ENCODE measurements at places on chromosomes 13 and 19.

DNA sequence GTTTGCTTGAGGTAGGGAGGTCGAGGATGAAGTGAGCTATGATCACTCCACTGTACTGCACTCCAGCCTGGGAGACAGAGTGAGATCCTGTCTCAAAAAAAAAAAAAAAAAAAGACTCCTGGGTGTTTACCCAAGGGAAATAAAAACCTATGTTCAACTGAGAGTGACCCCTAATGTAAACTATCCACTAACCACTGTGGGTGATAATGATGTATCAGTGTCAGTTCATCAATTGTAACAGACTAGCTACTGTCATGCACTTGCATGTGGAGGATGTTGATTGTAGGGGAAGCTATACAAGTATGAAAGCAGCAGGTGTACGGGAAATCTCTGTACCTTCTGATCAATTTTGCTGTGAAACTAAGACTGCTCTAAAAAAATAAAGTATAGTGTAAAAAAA is 2.6 kb upstream of the CIB3 start:
- DNase-seq, result no peak

DNA sequence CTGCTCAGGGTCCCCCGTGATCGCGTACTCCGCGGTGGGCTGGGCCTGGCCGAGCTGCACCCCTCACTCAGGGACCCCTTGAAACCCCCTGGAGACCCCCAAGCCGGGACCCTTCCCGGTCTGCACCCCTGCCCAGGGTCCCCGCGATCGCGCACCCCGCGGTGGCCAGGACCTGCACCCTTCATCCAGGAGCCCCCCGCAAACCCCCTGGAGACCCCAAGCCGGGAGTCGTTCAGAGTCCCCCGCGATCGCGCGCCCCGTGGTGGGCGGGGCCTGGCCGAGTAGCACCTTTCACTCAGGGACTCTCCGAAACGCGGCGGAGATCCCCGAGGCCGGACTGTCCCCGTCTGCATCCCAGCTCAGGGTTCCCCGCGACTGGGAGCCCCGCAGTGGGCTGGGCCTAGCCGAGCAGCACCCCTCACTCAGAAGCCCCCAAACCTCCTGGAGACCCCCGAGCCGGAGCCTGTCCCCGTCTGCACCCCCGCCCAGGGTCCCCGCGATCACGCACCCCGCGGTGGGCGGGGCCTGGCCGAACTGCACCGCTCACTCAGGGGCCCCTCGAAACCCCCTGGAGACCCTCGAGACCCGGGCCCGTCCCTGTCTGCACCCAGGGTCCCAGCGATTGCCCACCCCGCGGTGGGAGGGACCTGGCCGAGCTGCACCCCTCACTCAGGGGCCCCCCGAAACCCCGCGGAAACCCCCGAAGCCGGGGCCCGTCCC is 748 bp downstream of the LMNB2 start:
- DNase-seq, result no peak

DNA sequence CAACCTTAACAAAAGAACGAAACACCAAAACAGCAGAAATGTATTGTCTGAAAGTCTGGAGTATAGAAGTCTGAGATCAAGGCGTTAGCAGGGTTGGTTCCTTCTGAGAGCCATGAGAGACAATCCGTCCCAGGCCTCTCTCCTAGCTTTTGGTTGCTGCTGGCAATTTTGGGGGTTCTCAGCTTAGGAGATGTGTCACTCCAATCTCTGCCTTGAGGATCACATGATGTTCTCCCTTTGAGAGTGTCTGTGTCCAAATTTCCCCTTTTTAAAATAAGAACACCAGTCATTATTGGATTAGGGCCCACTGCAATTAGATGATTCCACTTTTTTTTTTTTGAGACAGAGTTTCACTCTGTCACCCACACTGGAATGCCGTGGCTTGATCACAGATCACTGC is 10.1 kb downstream of the KCNN1 start:
- no peak for DNase-seq

DNA sequence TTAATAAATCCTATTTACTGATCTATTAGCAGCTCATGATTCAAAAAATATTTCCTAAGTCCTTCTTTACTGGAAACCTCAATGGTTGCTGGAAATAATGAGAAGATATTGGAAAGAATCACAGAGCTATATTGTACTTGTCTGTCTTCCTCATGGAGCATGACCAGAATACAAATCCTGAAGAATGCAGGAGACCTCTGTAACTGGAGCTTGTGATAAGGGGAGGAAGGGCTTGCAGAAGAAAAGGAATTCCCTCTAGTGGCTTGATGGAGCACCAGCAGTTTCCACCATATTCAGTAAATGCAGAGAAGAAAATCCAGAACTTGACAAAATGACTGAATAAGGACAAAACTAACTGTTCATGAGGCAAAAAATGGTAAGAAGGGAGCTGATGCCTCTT is 1333.1 kb downstream of the EFNB2 start:
- DNase-seq, result peak; percentile 29

DNA sequence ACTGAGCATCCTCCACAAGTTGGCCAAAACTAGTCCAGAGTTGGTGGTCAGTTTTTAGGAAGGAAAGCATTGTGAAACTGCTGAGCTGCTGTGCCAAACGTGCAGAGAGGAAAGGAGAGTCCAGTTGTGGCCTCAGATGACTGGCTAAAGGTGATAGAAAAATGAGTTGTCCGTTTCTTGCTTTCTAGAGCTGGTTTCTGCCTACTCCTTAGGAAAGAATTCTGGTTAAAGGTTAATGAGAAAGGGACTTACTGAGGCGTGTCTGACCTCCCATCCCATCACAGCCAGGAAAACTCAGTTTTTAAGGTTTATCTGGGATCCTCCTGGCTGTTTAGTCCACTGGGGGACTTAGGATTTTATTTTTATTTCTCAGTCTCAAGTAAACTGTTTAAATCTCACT is 1186.3 kb downstream of the UQCRFS1 start:
- DNase-seq, result no peak

- DNase-seq, result no peak
These were observed 39.1 kb downstream of the PEPD start for GRCh38 chr19:33482476-33482875.

GRCh38 chr13:109704771-109705635 is 81.4 kb downstream of the IRS2 start:
- DNase-seq, result peak; percentile 86

DNA sequence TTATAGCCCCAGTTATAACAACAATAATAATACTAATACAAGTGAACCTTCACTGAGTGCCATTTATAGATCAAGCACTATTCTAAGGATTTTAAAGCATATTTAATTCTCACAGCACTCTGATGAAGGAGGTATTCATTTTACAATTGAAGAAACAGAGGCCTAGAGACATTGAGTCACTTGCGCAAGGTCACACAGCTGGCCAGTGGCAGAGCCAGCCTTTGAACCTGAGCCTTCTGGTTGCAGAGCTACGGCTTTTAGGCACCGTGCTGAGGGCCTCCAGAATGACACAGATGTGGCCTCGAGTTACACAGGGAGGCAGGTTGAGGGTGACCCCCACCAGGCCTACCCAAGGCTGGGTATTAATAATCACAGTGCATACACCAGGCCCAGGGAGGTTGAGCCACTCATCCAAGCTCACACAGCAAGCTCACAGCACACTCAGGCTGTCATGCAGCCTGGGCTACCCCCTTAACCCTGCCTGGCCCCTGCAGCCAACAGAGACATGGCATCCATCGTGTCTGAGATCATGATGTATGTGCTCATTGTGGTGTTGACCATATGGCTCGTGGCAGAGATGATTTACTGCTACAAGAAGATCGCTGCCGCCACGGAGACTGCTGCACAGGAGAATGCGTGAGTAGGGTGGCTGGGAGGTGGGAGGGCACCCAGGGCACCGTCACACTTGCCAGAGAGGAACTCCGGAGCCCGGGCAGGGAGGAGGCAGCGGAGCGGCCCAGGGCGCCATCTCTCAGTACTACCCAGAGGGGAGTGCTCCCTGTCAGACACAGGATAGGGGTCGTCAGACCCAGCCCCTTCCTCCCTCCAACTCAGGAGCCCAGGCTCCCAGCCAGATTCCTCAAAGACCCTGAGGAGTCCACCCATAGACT is 2.7 kb upstream of the HPN start:
- peak; percentile 90 for DNase-seq

- DNase-seq, result no peak
These were observed 1.9 kb downstream of the RRAS start for GRCh38 chr19:49637821-49638738.

GRCh38 chr13:48761256-48761655 is 107.5 kb downstream of the CYSLTR2 start:
- DNase-seq, result no peak

GRCh38 chr13:74000876-74001275 is 133.3 kb downstream of the KLF12 start:
- no peak for DNase-seq

DNA sequence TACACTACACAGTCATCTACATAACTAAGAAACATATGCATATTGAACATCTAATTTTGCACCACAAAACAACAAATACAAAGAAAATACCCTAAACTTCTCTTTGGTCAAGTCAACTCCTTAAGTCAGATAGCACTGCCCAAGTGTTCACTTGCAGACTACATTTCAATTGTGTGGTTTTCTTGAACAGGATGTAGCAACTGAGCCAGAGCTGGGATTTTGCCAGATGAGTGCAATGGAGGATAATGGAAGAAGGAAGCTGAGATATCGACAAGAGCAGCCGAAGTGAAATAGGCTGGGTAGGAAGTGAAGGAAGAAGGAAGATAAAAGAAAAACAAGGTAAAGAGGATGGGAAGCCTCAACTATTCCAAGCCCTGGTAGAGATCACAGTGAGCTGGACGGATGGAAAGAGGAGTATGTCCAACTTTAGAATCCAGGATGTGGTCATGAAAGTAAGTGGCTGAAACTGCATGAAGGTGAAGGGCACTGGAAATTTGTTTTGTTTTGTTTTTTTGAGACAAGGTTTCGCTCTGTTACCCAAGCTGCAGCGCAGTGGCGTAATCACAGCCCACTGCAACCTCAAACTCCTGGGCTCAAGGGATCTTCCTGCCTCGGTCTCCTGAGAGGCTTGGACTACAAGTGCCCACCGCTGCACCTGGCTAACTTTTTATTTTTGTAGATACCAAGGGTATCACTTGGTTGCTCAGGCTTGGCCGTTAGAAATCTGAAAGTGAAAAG is 15.0 kb downstream of the NUFIP1 start:
- peak; percentile 30 for DNase-seq

GRCh38 chr19:1618157-1619093 is 13.2 kb upstream of the UQCR11 start:
- peak; percentile 35 for DNase-seq

DNA sequence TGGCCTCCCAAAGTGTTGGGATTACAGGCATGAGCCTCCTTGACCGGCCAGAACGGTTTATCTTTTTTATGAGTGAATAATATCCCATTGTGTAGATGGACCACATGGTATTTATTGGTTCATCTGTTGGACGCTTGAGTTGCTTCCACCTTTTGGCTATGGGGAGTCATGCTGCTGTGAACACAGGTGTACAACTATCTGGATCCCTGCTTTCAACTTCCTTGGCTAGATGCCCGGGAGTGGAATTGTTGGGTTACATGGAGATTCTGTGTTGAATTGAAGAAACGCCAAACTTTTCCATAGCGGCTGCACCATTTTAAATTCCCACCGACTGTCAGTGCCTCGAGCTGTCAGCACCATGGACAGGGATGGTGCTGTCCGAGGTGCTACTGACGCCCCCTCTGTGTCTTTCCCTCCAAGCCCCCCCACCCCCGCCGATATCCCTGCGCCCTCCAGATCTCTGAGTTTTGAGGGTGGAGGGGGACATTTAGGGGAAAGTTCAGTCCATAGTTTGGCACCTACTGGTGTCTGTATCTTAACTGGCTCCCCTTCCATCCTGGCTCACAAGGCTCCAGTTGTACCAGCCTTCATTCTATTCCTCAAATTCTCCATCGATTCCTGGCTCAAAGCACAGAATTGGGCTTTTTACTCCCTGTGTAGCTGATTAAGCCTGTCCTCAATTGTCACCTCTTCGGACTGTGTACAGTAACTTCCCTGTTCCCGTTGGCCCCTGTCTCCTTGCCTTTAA is 27.3 kb downstream of the PNPLA6 start:
- DNase-seq, result no peak

DNA sequence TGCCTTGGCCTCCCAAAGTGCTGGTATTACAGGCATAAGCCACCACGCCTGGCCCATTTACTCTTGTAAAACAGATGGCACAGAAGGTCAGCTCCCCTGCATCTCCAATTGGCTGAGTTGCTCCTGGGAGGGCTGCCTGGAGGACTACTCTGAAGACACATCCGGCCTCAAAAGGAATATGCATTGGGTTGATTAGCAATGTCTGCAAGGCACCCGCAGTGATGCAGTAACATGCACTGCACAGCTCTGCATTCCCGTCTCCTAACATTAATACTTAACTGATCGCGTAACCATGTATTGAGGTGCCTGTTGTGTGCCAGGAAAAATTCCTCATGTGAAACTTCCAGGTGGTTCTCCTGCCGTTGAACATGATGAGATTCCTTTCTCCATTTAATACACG is 5.0 kb downstream of the ELAVL3 start:
- no peak for DNase-seq

DNA sequence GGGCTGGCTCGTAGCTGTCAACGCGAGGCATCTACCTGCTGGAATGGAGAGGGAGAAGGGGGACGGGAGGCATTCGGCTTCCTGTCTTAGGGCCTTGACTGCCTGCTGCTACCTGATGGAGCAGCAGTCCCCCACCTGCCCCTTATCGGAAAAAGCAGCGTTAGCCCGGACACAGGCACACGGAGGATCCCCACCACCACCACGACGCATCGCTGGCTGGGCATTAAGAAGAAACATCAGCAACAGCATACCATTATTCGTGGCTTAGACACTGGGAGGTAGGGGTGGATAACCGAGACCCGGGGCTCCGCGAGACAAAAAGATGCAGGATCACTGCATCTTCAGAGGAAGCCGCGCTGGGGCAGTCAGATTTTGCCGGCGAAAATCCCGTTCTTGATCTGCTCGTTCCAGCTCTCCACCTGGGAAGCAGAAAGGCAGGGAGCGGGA is 1.1 kb downstream of the COX6B2 start:
- no peak for DNase-seq

GRCh38 chr13:31627097-31627845 is 112.1 kb upstream of the RXFP2 start:
- no peak for DNase-seq

- peak; percentile 51 for DNase-seq
These were observed 509 bp downstream of the TPP2 start for GRCh38 chr13:102597029-102597961.

GRCh38 chr19:46471116-46471733 is at the start of gene PNMA8A:
PNMA8A (minus strand) TSS chr19:46471563; CDS start chr19:46471035, 528 bp downstream.
- no peak for DNase-seq

GRCh38 chr19:50657222-50657669 is 8.0 kb downstream of the C19orf81 start:
- no peak for DNase-seq

GRCh38 chr13:49124693-49125304 is 95.3 kb upstream of the MLNR start:
- no peak for DNase-seq

DNA sequence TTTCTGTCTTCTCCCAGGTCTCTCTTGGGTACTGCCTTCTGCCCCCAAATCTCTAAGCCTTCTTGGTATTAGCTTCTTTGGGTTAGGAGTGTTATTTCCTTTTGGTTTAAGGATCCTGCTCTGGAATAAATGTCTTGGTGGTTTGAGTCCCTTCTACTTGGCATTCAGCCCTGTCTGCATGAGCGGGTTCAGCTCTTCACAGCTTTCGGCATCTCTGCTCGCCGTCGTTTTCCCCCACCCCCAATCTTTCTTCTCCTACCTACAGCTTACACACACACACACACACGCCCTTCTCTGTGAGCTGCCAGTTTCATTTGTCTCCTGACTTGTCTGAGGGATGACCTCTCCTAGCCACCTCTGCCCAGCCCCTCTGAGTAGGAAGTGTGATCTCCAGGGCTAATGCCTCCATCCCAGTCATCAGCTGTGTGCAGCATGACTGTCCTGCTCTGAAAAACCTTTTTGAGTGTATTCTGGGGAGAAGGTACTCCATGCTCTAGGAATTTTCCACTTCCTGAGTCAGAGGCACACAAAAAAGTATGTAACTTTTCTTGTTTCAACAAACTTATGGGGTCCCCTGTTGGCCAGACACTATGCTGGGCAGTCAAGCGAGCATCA is 4.7 kb downstream of the CNOT3 start:
- no peak for DNase-seq
